ENCODE measurements at places on chromosomes 1 and 21. TPM values are rescaled to one million over a fixed set of nuclear protein-coding genes. Genes with fewer than 3 reads are reported as not detected.

KRTAP12-3 gene
- not detected for total RNA-seq

- DNase-seq, result no peak
Observed at GRCh38 chr1:52918201-52918600, 3.3 kb downstream of the ECHDC2 start.

DNA sequence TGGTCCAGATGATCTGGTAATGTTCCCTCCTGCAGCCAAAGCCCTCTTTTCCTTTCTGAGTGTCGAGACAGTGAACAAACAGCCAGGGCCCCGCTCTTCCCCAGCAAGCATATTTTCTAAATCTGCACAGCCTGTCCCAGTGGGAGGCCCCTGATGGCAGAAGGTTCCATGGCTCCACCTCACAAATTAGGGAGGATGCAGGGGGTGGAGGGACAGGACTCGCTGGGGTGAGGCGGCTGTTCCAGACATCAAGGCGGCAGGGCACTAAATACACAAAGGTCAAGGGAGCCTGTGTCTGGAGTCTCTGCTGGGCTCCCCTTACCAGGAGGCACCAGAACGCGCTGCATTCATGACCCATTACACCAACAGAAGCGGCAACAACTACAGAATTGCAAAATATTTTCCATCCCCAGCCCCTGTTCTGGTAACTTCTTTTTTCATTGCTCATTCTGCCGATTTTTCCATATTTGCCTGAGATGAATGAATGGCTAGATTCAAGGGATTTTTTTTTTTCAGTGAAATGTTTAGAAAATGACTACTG, 27.0 kb upstream of the PRELP start:
- no peak for DNase-seq

DNA sequence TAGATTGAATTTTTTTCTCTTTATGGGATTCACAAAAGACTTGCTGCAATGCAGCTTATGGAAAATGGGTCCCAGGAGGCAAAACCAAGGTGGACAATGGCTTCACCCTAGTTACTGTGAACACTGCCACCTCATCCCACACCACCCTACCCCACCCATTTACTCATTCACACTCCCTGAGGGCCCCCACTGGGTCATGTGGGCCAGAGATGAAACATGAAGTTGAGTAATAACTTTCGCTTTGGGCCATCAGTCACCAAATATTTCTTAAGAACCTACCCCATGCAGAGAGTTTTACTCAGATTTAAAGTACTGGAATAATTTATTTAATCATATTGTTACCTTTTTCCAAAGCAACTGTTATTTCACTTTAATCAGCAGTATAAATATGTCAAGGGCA, 191.8 kb downstream of the TPR start:
- peak; percentile 51 for DNase-seq

GRCh38 chr21:42974832-42975820, 764 bp downstream of the PKNOX1 start:
- peak; percentile 70 for DNase-seq

CR1L gene
- total RNA-seq, result not detected

DNA sequence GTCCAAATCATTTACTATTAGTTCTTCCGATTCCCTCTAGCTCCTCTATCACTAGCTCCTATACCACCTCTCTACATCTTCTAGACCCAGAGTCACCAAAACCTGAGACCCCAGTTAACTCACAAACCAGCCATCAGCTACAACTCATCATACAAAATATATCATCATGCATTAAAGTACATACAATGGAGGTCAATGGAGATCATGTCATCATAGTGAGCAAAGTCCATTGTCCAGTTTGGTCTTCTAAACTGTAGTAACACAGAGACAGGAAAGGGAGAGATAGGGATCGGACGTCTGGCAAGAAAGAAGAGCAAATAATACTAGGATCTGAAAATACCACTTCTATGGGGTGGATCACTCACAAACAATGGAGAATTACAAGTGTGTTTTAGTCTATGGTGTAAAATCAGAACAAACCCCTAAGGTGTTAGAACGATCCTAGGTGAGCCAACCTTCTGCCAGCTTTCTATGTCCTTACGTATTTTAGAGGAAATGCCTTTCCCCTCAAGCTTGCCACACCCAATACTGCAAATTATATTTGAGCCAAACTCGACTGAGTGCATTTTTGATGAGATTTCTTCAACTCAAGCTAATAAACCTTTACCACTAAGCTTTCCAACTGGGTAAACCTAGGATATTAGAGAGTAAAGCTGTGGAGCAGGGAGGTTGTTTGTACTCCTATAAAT, 3.9 kb downstream of the ADIPOR1 start:
- DNase-seq, result no peak

MATN1 gene
- not detected for total RNA-seq

DNA sequence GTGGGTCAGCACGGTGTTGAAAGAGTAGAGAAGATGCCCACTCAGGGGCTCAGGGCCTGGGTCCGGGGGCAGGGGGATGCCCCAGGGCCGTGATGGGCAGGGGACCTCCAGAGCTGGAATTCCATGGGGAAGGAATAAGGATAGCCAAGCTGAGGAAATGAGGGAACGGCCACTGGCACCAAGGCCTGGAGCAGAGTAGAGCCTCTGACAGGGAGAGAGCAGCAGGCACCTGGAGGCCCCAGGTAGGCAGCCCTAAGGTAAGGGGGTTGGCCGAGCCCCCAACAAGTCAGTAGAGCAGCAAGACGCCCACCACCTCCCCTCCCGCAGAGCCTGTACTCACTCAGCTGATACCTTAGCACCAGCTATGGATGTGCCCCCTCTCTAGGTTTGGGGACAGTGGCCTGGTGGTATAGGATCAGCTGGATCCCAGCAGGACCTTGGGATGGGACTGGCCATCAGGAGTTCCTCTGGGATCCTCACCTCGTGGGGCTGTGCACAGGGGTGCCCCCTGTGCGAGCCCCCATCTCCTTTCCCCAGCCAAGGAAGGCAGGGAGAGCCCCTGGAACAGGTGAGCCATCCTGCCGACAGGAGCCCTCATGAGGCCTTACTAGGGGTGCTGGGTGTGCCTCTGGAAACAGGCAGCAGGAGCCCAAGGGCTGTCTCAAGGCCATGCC, 21.0 kb upstream of the ARF1 start:
- DNase-seq, result no peak

GRCh38 chr1:68706639-68707317, 209.9 kb upstream of the DEPDC1 start:
- DNase-seq, result no peak

GRCh38 chr21:25790878-25791204, 56.1 kb downstream of the GABPA start:
- DNase-seq, result no peak

DNA sequence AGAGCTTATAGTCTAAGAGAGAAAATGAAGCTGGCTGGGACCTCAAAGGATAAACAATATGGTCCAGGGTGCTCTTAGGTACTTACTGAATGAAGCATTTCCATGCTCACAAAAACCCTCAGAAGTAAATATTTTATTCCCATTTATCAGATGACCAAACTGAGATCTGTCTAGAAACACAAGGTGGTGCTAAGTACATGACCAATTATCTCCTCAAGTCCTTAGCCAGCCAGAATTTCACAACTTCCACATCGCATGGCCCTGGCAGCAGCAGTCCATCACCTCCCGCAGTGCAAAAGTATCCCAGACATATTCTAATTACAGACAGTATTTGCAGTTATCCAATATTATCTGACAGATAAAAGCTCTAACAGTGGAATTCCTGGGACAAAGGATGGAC, 321.7 kb upstream of the PROX1 start:
- no peak for DNase-seq

- no peak for DNase-seq
Observed at GRCh38 chr1:185788386-185788785, 54.2 kb downstream of the HMCN1 start.

All from activated CD4-positive, alpha-beta memory T cell treated with anti-CD3 and anti-CD28 coated beads for 36 hours (primary cell).